ENCODE measurements at places on chromosomes 16 and 17.

- DNase-seq = no peak
Measured at GRCh38 chr16:29784157-29784556, 6.1 kb downstream of the ZG16 start.

- no peak for DNase-seq
Measured at GRCh38 chr17:48604770-48605329, at the start of gene HOXB6. TSS of gene HOXB6 (minus strand) at chr17:48604986. CDS start at chr17:48598150, 6,836 bp downstream.

DNA sequence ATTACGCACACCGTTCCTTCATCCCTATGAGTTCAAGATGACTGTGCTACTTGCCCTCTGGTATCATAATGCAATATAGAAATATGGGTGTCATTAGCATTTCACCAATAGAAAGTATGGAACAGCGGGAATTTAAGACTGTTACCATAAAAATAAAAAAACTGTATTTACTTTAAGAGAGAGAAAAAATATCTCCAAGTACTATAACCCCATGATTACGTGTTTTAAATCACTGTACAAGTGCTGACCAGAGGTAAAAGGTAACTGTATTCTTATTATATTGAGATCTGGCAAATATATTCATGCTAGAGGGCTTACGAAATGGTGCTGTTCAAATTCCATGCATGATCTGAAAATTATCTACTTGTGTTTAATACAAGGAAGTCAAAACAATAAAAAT is 5.2 kb downstream of the SDR42E1 start:
- DNase-seq = no peak

DNA sequence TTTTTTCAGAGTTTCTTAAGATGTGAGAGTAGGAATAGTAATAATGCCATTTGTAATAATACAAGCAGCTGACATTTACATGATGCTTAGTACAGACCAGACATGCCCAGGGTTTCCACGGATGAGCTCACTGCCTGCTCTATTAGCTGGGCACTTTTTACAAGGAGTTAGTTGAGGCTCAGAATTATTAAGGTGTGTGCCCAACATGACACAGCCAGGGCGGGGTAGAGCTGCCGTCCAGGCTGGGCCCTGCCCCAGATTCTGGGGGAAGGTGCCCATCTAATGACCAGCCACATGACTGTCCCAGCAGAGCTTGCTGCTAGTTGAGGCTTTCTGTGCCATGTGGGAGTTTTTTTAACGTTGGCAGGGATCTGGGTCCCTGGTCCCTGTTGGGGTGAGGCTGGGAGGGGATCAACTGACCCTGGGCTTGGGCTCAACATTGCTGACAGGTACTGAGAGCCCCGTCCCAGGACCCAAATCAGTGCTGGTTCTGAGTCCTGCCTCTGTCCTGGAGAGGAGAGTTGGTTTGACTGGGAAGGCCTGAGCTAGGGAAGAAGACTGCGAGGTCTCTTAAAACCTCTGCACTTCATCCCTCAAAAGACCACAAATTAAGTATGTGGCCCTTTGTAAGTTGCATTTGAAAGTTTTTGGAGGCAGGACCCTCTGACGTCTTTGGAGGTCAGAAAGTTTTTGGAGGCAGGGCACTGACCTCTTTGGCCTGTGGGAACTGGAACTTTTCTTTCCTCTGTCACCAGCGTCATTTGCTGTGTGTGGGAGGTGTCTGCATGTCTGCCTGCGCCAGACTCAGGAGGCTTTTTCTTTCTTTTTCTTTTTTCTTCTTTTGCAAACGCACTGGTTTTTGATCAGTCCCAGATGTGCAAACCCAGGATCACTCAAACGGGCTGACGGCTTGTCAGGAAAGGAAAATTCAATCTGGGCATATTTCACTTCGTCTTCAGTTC is 2.2 kb downstream of the CRISPLD2 start:
- no peak for DNase-seq

- no peak for DNase-seq
Measured at GRCh38 chr17:80101946-80102663, 724 bp downstream of the GAA start.

DNA sequence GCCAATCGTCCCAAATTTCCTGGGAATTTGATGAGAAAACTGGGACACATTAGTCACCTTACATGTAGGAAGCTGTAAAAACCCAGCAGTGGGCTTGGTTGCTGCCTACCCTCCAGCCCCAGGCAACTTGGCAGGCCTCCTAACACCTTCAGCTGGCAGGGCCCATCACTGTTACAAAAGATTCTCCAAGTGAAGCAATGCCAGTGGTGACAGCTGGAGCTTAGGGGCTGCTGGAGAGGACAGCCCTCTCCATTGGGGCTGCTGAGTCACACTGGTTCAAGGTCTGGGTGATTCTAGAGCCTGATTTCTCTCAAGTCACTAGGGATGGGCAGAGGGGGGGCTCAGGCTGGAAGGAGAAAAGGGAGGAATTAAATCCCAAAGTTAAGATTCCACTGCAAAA is 180.6 kb downstream of the COPRS start:
- no peak for DNase-seq

DNA sequence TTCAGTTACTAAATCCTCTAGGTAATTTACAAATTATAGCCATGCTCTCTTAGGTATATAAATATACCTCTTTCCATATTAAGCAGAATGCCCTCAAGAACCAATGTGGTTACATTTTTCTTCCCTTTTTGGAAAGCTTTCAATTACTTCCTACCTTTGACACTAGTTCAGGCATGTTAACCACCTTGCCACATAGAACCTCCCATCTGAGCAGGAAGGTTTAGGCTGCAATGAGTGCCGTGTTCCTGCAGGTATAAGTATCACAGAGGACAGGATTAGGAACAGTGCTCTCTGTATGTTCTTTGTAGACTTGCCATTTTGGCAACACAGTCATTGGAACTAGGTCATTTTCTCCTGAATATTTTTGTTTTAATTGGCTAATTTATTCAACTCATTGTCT is 20.1 kb downstream of the KRT25 start:
- no peak for DNase-seq

DNA sequence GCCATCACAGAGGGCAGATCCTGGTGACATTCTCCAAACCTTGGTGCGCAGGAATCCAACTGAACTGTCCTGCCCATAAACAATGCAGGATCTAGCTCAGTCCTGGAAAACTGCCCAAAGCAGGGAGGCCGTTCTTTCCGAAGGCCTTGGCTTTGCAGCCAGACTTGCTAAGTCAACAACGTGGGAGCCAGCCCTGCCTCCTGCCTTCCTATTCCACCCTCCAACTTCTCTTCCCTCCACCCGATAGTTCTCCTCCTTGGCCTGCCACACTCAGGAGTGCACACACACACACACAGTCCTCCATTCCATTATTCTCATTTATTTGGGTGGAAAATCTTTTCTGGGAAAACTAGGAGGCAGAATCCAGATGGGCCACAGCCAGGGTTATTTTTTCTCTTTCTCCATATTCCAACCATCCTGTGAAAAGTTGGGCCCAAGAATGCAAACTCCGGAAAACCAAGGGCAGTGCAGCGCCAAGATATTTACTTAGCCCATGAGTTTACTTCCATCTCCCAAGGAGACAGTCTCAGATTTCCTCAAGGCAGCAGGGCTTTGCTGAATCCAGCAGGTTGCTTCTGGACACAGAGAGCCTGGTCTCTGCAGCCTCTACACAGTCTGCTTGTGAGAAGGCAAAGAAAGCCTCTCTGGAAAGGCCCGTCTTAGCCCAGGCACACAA is 15.8 kb downstream of the COPRS start:
- no peak for DNase-seq

DNA sequence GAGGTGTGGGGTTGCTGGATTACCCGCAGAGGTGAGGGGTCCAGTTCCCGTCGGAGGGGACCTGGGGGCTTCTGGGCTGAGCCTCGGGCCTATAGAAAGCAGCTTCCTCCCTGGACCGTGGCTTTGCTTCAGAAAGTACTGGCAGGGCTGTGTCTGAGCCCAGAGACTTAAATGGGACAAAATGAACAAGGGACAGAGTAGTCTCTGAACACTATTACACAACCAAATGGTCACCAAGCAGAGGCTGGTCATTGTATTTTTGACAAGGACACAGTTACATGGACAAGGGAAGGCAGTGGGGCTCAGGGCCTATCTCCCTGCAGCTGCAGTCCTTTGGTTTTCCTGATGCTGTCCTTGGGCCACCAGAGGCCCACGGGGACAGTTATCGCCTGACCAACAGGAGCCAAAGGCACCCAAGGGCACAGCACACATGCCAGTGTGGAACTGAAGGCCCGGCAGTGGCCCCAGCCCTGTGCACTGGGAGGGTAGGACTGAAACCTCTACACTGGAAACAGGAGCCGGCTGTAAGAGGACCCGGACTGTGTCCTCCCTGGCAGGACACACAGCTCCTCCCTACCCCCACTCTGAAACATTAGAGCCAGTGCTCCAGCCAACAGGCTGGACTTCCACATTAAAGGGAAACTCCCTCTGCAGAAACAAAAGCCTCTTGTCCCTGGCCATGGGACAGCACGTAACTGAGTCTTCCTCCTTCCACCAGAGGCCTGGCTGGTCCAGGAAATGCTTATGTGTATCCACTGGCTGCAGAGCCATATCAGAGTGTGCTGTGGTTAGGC is 26.0 kb upstream of the ERN1 start:
- DNase-seq = no peak

- DNase-seq = no peak
Measured at GRCh38 chr17:27577121-27577761, 53.7 kb upstream of the LGALS9 start.

DNA sequence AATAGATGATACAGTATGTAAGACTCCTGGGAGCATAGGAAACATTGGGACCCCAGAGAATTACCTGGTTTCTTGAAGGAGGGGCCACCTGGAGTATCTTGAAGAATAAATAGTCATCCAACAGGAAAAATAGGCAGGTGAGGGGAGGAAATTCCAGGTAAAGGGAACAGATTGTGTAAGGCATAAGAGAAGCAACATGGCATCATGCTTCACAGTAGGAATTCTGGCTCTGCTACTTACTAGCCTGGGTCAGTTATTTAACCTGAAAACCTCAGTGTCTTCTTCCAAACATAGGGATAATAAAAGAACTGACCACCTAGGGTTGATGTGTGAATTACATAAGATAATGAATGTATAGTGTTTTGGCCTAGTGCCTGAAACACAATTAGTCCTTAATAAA is 122.1 kb downstream of the CA10 start:
- DNase-seq = no peak

DNA sequence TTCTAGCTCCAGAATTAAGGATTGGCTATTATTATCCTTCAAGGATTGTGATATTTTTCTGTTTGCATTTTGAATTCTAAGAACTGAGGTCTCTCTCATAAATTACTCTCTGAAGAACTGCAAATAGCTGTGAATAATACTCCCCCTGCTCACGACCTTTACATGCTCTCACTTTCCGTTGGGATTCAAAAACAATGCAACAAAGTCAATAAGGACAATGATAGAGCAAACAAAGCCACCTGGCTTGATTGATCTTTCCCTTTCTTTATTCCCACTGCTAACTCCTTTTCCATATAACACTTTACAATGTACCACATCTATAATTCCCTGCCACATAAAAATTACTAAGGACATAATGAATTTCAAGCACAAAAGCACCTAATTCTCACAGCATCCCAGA is 523.0 kb upstream of the CA10 start:
- no peak for DNase-seq

DNA sequence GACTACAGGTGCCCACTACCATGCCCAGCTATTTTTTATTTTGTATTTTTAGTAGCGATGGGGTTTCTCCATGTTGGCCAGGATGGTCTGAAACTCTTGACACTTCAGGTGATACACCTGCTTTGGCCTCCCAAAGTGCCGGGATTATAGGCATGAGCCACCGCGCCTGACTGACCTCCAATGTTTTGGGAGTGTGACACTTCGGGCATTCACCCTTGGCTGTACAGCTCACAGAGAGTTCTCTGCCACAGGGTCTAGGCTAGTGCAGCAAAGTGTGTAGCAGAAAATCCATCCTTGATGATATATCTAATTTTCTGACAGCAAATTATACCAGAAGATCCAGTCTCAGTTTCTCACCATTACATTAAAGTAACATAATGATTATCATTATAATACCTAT is 14.1 kb downstream of the FAM20A start:
- DNase-seq = no peak

- DNase-seq = no peak
Measured at GRCh38 chr16:13873835-13874438, 46.0 kb upstream of the ERCC4 start.

GRCh38 chr16:1993731-1994131 is 4.0 kb downstream of the SYNGR3 start:
- no peak for DNase-seq

GRCh38 chr16:21501869-21502667 is 97.3 kb upstream of the METTL9 start:
- peak; percentile 84 for DNase-seq

DNA sequence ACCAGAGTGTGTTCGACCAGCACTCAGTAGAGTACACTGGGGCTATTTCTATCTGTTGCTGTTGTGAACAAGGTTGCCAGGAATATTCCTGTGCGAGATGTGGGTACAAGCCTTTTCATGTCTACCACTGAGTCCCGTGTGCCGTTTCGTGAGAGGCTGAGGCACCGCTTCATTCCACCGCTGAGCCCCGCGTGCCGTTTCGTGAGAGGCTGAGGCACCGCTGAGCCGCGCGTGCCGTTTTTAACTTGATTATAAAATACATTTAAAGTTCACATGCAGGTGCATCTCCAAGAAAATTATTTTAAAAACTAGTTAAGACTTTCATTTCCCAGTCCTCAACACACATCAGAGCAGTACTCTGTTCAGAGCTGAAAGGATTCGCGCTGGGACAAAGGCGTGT is 78.7 kb upstream of the ZNF750 start:
- no peak for DNase-seq

DNA sequence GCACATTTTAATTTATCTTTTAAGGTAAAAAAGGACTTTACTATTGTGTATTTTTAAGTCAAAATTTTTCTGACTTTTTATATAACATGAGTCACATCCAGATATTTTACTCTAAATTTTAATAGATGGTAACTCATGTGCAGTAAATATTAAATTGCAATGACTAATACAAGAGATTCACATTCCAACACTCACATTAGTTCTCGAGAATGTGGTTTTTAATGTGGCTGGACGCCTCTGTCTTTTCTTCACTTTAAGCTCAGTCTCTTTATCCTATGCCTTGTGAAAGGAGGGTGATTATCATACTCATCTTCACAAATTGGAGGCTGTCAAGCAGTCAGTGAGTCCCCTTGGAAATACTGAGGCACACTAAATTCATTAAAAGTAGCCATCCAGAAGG is 315.6 kb downstream of the HS3ST3B1 start:
- no peak for DNase-seq

- no peak for DNase-seq
Measured at GRCh38 chr17:75517297-75517865, 1.1 kb downstream of the TSEN54 start.

- DNase-seq = peak; percentile 42
Measured at GRCh38 chr16:5615868-5616642, 518.5 kb upstream of the EEF2KMT start.

GRCh38 chr17:17580662-17581470 is 10.6 kb downstream of the PEMT start:
- no peak for DNase-seq

DNA sequence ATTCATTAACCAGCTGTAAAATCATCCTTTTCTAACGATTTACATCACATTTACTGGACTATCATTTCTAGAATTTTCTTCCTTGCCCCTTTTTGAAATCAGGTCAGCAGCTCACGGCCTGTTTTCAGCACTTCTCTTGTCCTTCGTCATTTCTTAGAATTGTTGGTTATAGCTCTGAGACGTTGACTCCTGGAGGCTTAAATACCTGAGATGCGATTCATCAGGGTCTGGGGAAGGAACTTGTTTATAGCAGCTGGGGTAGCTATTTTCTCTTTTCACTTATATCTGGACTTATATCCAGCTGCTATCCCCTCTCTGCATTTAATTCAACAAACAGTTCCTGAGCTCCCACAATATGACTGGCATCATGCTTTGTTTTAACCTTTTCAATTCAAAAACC is 338.7 kb upstream of the TNRC6C start:
- DNase-seq = no peak
